Amygdala (tissue), 56 donors: ENCODE measurements at places on chromosomes 6 and 20.

DNA sequence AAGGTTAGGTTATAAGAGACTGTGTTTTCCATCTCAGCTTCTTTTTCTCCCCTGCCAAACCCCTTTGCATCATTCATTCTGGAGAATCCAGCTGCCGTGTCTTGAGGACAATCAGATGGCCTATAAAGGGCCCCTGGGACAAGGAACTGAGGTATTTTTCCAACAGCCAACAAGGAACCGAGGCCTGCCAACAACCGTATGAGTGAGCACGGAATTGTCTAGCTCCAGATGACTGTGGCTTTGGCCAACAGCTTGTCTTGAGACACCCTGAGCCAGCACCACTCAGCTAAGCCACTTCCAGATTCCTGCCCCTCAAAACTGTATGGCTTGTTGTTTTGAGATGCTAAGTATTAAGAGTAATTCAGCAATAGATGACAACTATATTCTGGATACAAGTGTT, 433.7 kb upstream of the HSF2 start:
- DNase-seq, result no peak

GRCh38 chr20:46423882-46424482, 17.6 kb upstream of the ELMO2 start:
- no peak for DNase-seq

DNA sequence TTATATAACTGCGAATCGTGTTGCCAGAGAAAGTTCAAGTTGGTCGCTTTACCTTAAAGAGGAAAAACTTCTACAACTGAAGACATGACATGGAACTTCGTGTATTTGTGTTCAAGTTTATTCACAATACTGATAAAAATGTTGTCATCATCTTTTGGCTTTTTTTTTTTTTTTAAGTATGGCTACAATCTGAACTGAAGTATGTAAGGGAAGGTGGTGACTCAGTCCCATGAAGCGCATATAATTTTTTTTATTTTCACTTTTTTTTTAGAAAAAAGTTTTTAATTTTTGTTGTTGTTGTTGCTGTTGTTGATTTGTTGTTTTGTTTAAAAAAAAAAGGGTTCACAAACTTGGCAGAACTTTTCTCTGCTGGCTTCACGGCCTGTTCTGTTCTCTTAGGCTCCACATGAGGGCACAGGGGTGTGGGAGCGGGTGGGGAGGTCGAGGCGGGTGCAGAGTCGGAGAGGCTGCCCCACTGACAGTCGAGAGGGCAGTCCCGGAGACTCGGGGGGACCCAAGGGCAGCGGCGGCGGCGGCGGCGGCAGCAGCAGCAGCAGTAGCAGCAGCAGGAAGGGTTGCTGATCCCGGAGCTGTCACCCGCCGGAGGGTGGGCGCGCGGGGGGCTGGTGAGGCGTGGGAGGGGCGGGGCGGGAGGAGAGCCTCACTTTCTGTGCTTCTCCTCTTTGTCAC, 17.0 kb downstream of the TFAP2A start:
- DNase-seq, result no peak

- DNase-seq, result no peak
These were observed 239.2 kb upstream of the QKI start for GRCh38 chr6:163175301-163175700.

DNA sequence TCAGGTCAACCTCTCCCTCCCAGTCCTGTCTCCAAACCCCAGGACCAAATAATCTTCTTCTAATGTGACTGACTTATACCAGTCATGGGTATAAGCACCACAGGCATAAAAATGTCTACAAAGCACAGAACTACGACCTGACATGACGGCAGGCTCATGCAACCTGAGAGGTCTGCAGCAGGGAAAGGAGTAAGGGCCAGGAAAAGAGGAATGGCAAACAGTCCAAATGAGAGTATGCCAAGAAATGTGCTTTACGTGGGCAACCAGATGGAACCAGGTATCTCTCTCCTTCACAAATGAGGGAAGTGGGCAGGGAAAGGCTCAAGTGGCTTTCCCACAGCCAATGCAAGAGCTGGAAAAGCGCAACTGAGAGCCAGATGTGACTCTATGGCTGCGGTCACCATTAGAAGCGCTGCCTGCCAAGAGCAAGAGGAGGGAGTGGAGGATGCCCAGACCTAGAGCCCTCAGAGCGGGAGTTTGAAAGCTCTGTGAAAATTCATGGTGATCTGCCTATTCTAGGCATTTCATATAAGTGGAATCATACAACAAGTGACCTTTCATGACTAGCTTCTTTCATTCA, 6.0 kb downstream of the APMAP start:
- no peak for DNase-seq
